ENCODE measurements at places on chromosomes 2 and 18.

DNA sequence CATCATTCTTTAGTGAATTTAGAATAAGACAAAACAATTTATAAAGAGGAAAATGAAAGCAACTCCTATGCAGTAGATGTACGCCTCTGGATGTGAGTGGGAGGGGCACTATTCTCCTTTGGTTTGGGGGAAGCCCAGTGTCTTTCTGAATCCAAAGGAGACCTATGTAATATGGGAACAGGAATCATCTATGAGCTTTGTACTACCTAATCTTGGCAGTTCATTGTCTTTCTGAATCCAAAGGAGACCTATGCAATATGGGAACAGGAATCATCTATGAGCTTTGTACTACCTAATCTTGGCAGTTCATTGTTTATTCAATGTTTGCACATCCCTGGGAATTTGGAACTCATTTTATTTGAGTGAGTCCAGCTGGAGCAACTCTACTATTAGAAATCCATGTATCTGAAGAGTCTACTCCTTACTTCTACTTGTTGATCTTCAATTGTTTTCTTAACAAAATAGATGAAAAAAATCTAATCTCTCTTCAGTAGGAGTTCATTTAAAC, 401.1 kb upstream of the LRATD1 start:
- DNase-seq: no peak

GRCh38 chr2:55906993-55907392, 16.6 kb downstream of the EFEMP1 start:
- DNase-seq: no peak

DNA sequence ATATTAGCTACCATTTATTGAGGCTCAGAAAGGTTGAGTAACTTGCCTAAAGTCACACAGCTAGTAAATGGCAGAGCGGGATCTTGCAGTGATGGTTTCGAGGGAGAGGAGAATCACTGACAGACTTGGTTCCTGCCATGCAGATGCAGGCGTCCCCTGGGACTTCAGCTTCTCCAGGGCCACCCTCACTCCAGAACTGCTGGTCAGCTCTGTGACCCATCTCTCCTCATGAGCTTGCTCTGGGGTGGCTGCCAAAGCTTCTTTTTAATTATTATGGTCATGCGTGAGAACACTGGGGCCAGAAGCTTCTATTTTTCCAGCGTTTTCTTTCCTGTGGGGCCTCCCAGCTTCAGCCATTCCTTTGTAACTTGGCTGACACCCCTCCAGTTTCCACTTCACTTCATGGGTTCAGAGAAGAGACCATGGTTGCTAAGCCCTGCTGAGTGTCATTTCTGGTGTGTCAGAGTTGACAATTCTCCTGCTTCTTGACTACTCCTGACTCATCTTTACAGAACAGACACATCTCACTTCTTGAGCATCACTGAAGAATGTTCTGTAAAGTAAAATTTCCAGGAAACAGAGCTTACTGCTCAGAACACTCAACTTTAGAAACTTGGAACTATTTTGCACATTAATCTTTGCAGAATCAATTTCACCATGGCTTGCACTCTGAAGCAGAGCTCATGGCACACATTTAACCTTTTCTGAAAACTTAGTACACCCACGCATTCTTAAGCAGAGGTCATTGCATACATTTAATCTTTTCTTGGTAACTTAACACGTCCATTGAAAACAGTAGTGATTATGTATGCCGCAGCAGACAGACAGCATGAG, 70.4 kb downstream of the IL1R2 start:
- DNase-seq: peak; percentile 15

- DNase-seq: no peak
Measured at GRCh38 chr2:224020523-224020922, 18.6 kb downstream of the SERPINE2 start.

- DNase-seq: peak; percentile 99
Measured at GRCh38 chr2:119759451-119760236, at the start of gene PTPN4. Gene PTPN4 (plus strand): TSS chr2:119759922. CDS start chr2:119809854, 49,932 bp downstream.

DNA sequence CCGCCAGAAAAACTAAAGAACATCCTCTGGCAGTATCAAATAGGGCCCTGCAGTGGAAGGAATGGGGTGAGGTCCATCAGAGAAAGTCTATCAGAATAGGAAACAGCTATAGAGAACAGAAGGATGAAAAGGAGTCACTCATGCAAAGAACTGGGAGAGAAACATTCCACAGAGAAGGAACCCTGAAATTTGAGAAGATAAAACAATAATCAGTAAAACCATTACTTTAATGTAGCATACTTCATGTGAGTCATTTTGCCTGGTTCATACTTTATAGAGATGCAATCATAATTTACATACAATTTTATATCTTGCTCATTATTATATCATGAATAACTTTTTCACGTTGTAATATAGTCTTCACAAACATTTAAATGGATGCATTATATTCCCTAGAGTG, 402.2 kb downstream of the NCKAP5 start:
- DNase-seq: no peak

DNA sequence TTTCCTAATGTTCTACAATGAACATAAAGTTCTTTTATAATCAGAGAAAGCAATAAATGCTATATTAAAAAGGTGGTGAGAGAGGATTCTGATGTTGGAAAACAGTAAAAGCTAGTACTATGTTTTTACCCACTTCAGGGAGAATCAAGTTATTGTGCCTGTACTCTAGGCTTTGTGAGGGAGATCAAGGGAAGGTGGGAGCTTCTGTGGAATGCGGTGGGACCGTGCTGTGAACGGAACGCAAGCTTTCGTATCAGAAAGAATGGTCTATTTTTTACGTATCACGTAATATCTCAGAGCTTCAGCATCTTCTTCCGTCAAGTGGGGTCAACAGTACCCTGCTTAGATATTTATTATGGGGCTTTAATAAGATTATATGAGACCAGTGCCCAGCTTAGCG, 193.2 kb downstream of the CLIP4 start:
- no peak for DNase-seq

DNA sequence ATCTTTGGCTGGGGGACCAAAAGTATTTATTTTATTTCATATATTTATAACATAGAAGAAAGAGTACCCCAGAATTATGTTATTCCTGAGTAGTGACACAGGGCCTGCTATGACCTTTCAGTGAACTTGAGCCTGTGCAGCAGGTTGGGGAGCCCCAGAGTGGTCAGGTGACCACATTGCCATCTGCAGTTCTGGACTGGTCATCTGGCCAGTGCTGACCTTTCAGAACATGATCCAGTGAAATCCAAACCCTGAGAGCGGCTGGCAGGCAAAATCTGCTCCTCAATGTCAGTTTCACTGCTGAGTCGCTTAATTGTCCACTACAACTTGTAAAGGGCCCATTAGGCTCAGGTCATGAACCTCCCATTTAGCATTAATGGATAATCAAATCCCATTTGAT, 336.7 kb upstream of the KCNH7 start:
- no peak for DNase-seq

- no peak for DNase-seq
Measured at GRCh38 chr2:158965107-158965506, 3.3 kb upstream of the TANC1 start.

DNA sequence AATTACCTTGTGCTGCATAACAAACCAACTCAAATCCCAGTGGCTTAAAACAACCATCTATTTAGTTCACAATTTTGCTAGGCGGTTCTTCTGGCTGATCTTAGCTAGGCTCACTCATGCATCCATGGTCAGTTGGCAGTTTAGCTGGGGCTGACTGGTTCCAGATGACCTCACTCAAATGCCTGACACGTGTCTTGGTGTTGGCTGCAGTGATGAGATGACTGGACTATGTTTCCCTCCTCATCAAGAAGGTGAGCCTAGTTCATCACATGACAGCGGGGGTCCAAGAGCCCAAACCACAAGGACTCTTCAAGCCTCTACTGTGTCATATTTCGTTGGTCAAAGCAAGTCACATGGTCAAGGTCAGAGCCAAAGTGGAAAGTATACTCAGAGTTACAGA, 42.7 kb upstream of the ACTR3 start:
- no peak for DNase-seq

DNA sequence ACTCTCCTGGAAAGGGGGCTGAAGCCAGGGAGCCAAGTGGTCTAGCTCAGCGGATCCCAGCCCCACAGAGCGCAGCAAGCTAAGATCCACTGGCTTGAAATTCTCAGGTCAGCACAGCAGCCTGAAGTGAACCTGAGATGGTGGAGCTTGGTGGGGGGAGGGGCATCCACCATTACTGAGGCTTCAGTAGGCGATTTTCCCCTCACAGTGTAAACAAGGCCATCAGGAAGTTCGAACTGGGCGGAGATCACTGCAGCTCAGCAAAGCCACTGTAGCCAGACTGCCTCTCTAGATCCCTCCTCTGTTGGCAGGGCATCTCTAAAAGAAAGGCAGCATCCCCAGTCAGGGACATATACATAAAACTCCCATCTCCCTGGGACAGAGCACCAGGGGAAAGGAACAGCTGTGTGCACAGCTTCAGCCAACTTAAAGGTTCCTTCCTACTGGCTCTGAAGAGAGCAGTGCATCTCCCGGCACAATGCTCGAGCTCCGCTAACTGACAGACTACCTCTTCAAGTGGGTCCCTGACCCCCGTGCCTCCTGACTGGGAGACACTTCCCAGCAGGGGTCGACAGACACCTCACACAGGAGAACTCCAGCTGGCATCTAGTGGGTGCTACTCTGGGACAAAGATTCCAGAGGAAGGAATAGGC, 282.3 kb upstream of the EPC2 start:
- no peak for DNase-seq

DNA sequence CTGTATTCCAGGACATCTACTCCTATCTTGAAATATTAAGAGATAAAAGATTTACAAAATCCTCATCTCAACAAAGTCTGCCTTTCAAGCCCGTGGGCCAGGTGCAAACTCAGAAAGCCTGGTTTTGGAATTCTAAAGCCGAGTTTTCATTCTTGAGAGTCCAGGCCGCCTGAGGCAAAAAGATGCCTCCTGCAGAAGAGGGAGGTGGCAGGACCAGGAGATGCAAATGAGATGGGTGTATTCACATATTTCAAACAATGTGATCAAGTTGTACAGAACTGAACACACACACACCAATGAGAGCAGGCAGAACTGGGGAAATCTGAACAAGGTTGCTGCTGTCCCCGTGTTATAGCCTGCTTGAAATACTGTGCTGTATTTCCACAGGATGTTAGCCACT, 7.7 kb upstream of the HS6ST1 start:
- DNase-seq: no peak

- peak; percentile 26 for DNase-seq
Measured at GRCh38 chr2:29841386-29842004, 79.9 kb downstream of the ALK start.

DNA sequence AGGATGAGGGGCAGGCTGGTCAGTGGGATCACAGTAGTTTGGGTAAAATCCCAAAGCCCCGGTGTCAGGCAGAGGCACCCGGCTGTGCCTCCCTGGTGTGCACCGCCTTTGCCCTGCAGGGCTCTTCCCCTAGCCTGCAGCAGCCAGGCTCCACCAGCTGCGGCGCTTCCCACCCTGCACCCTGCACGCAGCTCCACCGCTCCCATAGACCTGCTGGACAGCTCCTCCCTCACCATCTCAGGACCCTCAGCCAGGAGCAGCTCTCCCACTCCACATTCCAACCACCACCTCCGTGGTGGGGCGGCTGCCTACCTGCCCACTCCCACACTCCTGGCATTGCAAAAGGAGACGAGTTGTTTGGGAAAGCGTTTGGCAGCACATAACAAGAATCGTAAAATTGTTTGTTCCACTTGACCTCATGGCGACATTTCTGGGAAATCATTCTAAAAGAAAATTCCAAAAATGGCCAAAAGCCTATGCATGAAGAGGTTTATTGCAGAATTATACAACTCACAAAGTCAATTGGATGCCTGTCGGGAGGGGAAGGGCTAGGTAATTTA, 287.4 kb upstream of the HDAC4 start:
- DNase-seq: peak; percentile 4

DNA sequence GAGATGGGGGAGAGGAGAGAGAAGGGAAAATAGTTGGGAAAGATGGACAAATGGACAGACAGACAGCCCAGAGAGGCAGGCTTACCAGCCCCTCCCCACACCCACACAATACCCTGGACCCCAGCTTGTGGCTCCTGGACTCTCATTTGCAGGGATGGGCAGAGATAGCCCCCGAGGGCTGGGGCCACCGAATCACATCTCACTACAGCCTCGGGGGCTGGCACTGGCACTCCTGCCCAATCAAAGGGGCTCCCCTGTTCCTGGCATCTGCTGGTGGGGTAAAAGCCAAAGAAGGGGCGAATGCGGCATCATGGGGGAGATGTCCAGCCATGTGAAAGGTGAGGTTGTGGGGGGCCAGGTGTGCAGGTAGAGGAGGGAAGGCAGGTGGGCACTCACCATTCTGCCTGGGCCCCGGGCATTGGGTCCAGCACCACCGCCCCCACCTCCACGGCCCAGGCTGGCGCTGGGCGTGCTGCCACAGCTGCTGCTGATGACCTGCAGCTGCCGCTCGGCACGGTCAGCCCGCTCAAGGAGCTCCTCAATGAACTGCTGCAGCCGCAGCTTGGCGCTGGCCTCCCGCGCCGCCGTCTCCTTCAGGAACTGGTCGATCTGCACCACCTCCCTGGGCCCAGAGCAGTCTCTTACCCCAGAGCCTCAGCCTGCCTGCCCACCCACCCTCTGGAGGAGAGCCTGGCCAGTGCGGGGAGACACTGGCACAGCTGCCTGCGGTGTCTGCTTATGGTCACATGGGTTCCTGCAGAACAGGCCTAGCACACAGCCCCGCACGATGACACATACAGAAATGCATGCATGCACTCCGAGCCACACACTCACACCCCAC, 18.0 kb downstream of the FBXO41 start:
- DNase-seq: no peak

Measured in small intestine (tissue), 16 donors.